Stimulated activated CD8-positive, alpha-beta memory T cell treated with anti-CD3 and anti-CD28 coated beads, Interleukin-2, amount 100 ng/mL, for 1 hour (primary cell): ENCODE measurements at places on chromosomes 4 and X.
A peak's percentile ranks its signal among the peaks of the same experiment; 100 is the strongest.

GRCh38 chrX:17453788-17454187 is 78.8 kb downstream of the NHS start:
- no peak for DNase-seq

- no peak for DNase-seq
Measured at GRCh38 chrX:112714357-112714918, 34.7 kb upstream of the LHFPL1 start.

DNA sequence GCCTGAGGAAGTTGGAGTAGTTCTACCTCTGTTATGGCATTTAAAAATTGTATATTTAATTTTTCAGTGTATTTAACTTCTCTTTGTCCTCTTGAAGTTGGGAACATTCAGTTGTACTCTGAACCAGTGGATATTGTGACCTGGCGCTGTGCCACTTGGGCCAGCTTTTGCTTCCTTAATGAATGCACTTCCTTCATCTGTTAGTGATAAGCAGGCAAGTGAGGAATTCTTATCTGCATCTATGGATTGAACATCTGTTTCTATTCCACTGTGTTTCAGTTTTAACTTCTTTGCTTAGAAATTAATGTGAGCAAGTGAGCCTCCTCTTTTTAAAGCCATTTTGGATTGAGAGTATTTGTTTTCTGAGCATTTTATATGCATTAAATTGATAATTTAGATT is 128.3 kb downstream of the UCHL1 start:
- no peak for DNase-seq

- no peak for DNase-seq
Measured at GRCh38 chrX:102624105-102624504, 24.8 kb downstream of the ARMCX5 start.

DNA sequence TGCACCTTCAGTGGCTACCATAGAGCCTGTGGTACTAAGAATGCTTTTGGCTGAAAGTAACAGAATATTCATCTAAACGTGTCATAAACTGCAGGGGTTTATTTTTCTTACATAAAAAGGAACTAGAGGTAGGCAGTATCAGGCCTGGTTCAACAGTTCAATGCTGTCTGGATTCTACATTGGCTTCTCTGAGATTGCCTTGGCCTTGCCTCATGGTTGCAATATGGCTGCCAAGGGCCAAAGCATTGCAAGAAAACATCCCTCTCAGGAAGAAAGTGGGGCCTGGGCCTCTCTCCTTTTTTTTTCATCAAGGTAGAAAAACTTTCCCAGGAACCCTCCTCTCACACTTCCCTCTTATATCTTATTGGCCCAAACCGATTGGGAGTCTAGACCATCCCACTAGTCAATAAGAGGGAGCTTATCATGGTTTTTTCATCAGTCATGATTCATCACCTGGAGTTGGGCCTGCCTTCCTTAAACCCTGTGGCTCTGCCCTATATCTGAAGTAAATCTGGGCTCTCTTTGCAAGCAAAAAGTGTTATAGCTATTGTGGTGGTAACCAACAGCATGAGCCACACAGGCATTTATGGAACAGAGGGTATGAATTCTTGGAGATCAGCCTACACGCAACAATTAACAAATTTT is 1.8 kb upstream of the DOCK11 start:
- no peak for DNase-seq

DNA sequence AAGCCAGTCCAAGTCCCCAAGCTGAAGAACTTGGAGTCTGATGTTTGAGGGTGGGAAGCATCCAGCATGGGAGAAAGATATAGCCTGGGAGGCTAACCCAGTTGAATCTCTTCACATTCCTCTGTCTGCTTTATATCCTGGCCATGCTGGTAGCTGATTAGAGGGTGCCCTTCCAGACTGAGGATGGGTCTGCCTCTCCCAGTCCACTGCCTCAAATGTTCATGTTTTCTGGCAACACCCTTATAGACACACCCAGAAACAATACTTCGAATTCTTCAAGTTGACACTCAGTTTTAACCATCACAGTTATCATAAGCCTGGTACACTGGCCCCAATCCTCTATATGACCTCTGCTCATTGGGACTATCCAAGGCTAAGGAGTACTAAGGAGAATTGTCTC is 124.1 kb upstream of the WDR1 start:
- DNase-seq: no peak

DNA sequence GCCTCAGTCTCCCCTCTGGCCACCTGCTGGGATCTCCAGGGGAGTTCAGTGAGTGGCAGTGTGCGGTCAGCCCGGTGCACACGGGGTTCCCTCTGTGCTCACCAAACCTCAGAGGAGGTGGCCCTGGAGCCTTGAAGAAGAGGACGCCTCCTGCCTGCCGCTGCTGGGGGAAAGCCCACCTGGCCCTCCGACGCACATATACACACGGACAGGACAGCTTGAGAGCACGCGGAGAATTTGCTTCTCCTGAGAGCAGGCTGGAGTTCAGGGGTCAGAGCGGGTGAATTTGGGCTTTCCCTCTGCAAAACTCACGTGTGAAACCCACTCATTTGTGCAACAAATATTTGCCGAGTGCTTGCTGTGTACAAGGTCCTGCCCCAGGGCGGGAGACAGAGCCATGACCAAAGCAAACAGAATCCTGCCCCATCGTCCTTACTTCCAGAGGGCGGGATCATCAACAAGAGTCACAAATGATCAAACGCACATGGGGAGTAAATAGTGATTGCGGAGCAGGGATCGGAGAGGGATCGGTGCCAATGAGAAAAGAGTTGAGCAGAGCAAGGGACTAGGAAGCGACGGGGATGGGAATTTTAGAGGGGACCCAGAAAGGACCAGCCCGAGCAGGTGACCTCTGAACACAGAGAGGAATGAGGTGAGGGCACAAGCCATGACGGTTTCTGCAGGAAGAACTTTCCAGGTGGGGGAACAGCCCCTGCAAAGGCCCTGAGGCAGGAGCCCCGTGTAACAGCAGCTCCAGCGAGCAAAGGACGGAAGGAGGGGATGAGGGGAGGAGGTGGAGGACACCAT is 17.6 kb downstream of the BLOC1S4 start:
- no peak for DNase-seq

GRCh38 chrX:73965833-73966232 is 338.1 kb upstream of the ZCCHC13 start:
- no peak for DNase-seq

- peak; percentile 19 for DNase-seq
Measured at GRCh38 chrX:150692831-150693724, at the start of gene MTMR1. Gene MTMR1, plus strand, starts transcription at chrX:150693396. Its CDS starts 135 bp downstream, at chrX:150693531.

DNA sequence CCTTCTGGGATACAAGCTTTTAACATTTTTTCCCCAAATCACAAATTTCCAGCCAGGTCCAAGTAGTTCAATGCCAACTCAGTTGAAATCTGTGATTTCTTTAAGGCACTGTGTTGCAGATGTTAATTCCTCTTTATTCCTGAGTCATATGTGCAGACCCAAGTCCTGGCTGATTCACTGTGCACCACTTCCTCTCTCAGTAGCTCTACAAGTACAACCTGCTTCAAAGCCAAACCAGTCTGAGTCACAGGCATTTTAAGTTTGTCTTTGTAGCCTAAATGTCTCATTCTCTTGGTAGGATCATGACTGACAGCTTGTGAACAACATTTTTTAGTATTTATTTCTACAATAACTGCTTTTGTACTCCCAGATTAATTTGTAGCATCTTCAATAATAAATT is 165.6 kb upstream of the S100G start:
- DNase-seq: no peak

GRCh38 chrX:94302446-94302845 is 628.4 kb downstream of the FAM133A start:
- no peak for DNase-seq

DNA sequence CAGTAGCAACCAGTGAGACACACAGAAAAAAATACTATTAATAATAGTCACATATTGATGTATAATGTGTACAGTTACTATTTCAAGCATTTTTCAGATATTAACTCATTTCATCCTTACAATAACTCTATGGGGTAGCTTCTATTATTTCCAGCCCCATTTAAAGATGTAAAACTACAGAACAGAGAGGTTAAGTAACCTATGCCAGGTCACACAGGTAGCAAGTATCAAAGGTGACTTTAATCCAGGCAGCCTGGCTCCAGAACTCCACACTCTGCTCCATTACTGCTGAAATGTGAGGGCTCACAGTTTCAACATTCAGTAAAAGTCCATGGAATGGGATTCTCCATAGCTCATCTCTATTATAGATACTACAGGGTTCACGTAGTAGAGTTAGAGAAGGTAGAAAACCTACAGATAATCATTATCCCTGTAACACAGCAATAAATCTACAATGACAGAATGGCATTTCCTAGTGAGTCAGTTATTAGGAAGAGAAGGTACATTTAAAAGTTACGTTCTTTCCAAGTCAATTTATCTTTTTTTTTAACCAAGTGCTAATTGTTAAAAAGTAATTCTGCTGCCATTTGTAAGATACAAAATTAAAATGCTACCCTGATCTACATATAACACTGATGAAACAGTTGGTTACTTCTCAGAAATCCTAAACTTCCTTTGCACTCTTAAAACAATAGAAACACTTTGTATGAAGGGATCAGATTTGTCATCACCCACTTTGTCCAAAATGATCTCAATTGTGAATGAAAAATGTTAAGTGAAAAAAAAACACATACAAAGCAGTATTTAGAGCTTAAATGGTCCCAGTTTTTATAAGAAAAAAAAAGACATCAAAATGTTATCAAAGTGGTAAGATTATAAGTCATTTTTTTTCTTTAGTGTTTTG is 18.7 kb downstream of the RELL1 start:
- DNase-seq: no peak

- DNase-seq: no peak
Measured at GRCh38 chr4:152310257-152310656, 225.6 kb downstream of the FBXW7 start.

DNA sequence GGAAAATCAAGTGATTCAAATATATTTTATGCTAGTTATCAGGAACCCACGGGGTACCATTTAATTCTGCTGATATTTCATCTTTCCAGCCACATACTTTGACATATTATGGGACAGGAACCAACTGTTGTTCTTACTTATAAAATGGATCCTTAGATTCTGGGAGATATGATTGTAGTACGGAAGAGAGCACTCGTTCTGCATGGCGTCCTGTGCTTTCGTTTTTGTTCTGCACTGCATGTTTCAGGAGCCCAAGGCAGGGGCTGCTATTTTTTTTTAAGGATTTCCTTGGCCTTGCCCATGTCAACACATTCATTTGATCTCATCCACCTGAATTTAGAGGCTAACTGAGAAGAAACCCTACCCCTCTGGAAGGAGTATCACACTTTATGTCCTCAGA is 245.5 kb upstream of the TLL1 start:
- no peak for DNase-seq

GRCh38 chr4:21470535-21470934 is 478.0 kb downstream of the KCNIP4 start:
- DNase-seq: no peak

DNA sequence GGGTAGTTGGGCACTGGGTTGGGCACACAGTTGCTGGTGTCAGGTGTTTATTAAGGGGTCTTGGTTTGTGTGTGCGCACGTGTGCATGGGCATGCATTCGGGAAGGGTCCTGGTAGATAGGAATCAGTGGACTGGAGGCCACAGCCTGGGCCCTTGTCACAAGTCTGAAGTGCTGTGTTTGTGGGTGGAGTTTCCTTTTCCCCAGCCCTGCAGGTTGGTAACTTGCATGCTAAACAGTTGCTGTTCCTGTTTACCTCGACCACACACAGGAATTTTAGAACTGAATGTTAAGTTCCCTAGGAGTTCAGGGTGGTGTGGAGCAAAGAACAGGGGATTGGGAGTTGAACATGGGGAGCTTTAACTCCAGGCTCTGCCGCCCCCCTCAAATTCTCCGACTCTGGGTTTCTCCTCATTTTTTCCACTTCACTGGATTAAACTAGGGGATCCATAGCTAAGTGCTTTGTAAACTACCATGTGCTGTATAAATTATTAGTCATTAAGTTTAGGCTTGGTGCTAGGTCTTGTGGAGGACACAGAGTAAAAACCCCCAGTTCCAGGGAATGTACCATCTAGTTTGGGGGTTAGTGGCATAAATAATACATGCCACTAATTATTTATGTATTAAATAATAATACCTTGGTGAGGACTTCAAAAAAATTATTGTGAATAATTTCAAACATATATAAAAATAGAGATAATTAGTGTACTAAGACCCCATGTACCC is 49.0 kb downstream of the STARD8 start:
- no peak for DNase-seq

DNA sequence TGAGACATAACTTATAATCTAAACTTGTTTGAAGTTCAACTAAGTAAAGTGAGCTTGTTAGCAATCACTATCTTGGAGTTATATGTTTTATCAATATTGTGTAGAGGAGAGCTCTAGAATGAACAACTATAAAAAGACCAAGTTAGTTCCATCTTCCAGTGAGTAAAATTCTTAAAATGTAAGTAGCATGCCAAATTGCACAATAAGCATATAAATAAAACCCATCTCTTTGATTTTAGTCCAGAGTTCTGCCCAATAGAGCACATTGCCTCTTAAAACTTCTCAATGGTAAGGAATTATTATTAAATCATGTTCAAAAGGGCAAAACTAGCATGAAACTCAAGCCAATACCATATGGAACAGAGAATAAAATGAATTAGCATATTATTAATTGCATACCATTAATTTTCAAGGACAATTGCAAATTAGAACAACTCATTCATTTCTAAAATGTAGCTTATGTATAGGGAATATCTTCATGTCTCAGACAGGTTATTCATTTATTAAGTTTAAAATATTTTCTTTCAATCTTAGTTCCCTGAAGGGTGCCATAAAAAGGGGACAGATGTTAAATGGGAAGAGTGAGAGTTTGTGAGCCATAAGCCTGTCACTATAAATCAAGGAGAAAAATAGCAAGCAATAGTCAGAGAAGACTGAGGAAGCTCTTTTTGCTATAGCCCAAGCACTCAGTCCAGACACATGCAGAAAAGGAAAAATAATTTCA is 507.6 kb downstream of the CENPC start:
- no peak for DNase-seq

DNA sequence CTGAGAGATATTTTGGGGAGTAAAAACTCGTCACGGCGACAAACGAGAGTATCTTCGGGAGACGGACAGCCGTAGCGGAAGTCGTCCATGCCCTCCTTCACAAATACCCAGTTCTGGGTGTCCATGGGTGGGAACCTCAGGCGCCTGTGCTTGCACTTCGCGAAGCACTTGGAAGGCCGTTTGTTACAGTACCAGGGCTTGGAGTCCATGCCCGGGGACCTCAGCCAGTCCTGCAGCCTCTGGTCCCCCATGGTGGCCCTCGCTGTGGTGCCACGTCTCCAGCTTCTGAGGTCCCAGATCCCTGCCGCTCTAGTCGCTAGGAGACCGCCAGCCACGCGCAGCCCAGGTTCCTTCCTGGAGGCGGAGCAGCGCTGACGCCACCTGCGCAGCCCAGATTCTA is at the start of gene FAM47A:
Gene FAM47A (minus strand): TSS at position 287 of the 400 bp plus-strand sequence. CDS start 36 bp downstream, at position 251.
- no peak for DNase-seq

GRCh38 chrX:38126179-38126578 is 94.5 kb downstream of the SRPX start:
- DNase-seq: no peak

DNA sequence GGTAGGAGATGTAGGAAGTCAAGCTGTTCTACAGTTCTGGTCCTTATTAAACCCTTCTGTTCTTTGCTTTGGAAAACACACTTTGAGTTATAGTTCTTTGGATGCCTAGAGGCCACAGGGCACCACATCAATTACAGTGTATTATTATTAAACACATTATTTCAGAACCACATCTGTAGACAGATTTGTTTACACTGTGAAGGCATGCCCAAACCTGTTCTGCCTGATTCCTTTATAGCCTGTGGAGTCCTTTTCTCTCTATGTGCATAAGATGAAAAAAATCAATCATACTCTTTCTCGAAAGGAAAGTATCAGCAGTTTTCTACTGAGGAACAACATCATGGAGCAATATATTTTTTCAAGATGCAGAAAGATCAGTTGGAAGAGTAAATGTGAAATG is 371.3 kb upstream of the INTU start:
- DNase-seq: no peak

- no peak for DNase-seq
Measured at GRCh38 chr4:47383829-47384427, 79.6 kb downstream of the COMMD8 start.
